T-helper 2 cell (primary cell): ENCODE measurements at places on chromosomes 4 and X.

- no peak for DNase-seq
These were observed 187.0 kb downstream of the ANKRD50 start for GRCh38 chr4:124525524-124525923.

- DNase-seq = no peak
These were observed 87.2 kb downstream of the IL13RA2 start for GRCh38 chrX:114930227-114930626.

DNA sequence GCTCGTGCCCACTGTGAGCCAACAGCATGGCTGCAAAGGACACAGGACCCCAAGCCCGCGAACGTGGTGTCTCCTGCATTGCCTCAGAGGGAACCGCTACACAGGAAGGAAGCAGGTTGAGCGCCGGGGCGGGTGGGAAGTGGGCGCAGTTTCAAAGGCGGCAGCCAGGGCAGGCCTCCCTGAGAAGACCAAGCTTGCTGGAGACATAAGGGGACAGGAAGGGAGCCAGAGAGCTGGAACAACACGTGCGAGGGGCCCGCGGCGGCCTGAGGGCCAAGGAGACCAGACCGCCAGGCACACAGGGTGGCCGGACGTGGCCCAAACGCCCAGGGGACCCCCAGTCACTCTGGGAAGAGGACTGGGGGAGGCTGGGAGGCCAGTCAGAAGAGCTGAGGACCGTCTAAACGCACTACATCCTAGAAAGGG is 32.0 kb downstream of the CTBP1 start:
- DNase-seq = peak; percentile 42

- DNase-seq = no peak
These were observed 203.7 kb downstream of the NSUN7 start for GRCh38 chr4:40953283-40954087.

DNA sequence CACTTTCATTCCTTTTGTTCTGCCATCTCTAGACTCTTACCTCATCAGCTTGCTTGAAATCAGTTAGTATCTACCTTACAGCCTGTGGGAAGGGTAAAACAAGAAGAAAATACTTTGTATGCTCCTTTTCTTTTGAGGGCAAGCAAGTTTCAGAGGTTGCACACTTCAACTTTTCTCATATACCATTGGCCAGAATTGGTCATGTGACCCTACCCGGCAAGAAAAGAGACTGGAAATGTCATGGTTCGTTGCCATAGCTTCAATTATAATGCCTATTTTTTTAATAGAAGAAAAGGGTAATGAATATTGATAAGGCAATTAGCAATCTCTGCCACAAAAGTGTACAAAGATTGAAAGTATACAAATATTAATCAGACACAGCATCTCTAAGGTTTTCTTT is 346.7 kb upstream of the TACR3 start:
- no peak for DNase-seq

DNA sequence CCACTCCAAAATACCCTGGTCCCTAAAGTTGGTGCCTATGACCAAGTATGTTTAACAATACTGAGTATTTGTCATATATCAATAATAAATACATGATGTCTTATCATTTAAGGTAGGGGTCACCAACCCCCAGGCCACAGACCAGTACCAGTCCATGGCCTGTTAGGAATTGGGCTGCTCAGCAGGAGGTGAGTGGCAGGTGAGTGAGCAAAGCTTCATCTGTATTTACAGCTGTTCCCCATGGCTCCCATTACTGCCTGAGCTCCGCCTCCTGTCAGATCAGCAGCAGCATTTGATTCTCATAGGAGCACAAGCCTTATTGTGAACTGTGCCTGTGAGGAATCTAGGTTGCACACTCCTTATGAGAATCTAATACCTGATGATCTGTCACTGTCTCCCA is 126.2 kb downstream of the HNRNPD start:
- no peak for DNase-seq

DNA sequence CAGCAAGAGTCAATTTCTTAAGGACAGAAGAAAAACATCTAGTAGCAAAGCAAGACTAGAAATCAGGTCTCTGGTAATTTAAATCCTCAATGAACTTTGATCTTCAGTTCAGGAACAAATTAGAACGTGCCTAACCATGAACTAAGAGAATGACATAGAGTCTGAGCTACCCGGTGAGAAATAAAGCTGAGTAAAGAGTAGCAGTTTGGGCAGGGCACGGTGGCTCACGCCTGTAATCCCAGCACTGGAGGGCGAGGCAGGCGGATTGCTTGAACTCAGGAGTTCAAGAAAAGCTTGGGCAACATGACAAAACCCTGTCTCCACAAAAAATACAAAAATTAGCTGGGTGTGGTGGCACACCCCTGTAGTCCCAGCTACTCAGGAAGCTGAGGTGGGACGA is 37.7 kb downstream of the ACE2 start:
- DNase-seq = no peak

DNA sequence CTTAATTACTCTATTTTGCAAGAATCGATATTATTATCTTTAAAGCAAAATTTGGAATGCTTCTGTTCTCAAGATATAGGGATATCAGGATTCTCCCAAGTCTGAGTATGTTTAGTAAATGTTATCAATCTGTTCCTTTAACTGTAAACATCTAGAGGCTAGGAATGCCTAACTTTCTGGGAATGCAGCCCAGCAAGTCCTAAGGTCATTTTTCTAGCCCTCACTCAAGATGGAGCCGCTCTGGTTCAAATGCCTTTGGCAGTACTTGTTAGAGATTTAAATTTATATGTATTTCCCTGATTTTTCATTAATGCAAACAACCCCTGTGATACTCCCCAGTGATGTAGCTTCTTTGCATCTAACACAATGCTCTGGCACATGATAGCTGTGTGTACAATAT is 623.8 kb upstream of the LCORL start:
- DNase-seq = no peak

- DNase-seq = peak; percentile 15
These were observed 805 bp downstream of the ATP8A1 start for GRCh38 chr4:42655921-42656678.

DNA sequence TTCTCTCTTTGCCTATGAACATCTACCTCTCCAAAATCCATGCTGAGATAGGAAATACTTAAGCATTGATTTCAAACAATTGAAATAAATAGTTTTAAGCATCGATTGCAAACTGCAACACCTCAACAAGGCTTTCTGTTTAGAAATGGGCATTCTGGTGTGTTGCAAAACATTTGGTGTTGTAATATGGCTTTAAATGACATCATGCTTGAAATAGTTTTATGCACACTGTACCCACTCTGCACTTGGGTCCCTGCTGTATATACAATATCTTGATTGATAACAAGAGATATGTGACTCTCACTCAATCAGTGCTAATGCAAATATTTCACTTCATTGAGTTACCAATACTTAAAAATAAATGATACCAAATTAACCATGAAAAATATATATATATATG is 964.9 kb upstream of the GRIA3 start:
- no peak for DNase-seq

DNA sequence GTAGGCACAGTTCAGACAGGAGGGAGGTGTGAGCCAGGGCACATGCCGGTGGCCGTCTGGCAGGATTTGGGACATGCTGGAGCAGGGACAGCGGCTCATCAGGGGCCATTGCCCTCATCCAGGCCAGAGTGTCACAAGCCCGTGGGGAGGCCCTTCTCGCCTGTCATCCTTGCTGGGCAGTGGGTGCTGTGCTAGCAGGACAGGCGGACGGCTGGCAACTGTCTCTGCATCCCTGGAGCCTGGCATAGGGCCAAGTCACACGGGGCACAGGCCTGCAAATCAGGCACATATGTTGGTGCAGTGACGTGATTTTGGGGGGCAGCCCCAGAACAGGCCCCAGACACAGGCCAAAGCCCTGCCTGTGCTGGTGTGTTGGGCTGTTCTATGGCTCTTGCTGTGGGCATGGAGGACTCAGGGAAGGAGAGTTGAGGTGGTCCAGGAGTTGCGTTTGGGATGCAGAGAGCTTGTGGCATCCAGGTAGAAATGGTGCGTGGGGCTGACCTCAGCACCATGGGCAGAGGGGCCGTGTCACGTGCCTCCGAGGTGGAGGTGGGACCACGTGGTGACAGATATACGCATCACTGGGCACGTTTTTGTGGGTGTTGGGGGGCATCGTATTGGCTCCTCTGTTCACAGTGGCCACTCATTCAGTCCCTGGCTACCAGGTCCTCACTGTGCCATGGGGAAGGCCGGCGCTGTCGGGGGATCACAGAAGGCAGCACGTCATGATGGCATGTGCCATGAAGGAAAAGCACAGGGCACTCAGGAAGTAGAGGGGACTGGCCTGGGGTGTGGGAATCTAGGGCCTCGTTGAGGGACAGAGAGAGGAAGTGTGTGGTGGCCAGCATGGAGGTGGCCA is 14.6 kb upstream of the MSANTD1 start:
- DNase-seq = no peak

- no peak for DNase-seq
These were observed 1.2 kb downstream of the IL15 start for GRCh38 chr4:141637565-141637964.

DNA sequence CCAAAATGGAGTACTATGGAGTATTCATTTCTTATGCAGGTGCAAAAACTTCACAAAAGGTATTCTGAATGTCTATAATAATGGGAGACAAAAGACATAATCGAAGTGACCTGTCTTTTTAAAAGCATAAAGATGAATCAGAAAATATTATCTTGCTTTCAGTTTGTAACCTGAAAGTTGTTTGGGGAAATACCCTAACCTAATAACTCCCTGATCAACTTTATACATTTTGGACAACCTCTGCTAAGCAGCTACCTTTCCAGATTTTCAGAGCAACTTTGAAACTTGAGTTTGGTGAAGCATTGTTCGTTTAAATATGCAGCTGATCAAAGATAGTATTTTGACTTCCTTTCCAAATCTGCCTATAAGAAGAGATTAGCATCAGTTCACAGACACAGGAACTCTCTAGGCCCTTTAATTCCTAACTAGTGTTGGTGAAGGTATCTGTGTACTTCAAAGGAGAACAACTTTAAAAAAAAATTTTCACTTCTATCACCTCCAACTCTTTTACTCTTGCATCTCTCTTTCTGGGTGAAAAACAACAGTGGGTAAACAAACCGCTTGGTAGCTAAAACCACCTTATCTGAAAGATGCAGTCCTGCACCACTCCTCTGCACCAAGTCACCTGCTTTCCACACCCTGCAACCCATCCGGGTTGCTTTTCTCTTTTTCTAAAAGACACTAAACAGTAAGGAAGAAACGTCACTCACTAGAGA is 26.5 kb downstream of the CD40LG start:
- no peak for DNase-seq

GRCh38 chrX:16725072-16725471 is 5.7 kb downstream of the SYAP1 start:
- DNase-seq = no peak

- no peak for DNase-seq
These were observed 167.7 kb downstream of the PAPSS1 start for GRCh38 chr4:107552306-107552705.

DNA sequence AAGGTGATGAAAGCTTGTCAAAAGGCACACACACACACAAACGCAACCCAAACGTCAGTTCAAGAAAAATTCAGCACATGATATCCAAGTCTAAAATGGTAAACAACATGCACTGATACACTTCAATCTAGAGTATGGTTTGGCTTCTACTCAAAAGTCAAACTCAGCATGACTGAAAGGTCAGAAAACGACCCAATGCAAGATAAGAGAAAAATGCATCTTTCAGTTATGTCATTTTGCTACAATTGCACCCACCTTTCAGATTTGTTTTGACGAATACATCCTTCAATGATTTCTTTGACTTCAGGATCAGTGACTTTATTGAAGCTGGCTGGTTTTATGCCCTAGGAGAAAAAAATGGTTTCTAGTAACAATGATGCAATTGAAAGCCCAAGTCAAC is 56.3 kb downstream of the WNK3 start:
- no peak for DNase-seq

DNA sequence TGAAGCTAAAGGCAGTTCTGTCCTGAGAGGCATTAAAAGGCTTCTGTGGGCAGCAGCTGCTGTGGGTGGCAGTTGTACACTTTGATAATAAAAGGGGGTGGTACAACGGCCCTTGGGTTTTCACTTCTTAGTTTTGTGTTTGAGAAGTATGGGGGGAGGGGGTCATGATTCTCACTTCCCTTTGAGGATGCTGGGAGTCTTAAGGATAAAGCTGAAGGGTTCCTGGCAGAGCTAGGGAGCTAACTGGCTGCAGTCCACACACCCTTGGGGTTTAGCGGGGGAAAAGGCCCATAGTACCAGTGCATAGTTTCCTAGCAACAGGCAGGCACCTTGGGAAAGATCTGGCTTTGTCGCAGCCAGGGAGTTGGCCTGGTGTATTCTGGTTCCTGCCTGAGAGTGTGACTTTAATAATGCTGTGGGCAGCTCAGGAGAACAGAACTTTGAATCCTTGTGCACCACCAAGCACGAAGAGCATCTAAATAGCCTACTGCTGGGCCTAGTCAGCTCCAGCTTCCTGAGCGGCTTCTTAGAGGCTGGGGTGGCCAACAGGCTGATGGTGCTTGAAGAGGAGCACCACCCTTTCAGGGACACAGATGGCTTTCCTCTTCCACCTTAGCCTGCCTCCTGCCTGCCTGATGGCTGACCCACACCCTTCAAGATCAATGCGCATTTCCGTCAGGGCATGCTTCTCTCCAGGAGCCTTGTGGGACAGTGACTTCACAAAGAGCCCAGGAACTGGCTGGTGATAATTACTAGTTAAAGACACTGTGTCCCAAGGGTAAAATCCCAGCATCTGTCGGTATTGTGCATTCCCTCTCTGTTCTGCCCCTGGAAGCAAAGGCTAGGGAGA is 12.5 kb downstream of the ZBTB33 start:
- no peak for DNase-seq

DNA sequence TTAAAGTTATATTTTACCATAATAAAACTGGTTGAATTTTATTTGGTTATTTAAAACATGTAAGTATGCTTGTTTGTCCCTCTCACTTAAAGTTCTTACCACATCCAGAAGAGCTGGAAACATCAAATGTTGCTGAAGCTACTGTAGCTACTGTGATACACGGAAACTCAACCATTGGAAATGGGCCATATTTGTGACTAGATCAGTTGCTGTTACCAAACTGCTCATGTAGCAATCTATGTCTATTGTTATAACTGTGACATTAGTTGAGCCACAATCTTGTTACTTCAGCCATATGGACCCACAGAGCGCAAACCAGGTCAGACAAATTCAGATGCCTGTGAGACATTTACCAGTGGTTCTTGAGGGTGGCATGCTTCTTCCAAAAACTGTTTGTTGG is 41.6 kb downstream of the NDNF start:
- no peak for DNase-seq

- no peak for DNase-seq
These were observed 36.3 kb downstream of the NAT8L start for GRCh38 chr4:2095236-2096072.

- no peak for DNase-seq
These were observed 24.5 kb downstream of the SLC25A43 start for GRCh38 chrX:119423631-119424030.

DNA sequence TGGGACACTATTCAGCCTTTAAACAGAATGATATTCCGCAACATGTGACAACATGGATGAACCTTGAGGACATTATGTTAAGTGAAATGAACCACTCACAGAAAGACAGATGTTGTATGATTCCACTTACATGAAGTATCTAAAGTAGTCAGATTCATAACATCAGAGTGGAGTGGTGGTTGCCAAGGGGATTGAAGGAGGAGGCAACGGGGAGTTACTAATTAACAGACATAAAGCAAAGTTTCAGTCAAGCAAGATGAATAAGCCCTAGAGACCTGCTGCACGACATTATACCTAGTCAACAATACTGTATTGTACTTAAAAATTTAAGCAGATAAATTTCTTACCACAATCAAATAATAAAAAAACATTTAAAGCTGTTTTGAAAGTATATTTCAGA is 105.0 kb upstream of the NR0B1 start:
- no peak for DNase-seq
